ENCODE measurements at places on chromosomes 16 and 17.

DNA sequence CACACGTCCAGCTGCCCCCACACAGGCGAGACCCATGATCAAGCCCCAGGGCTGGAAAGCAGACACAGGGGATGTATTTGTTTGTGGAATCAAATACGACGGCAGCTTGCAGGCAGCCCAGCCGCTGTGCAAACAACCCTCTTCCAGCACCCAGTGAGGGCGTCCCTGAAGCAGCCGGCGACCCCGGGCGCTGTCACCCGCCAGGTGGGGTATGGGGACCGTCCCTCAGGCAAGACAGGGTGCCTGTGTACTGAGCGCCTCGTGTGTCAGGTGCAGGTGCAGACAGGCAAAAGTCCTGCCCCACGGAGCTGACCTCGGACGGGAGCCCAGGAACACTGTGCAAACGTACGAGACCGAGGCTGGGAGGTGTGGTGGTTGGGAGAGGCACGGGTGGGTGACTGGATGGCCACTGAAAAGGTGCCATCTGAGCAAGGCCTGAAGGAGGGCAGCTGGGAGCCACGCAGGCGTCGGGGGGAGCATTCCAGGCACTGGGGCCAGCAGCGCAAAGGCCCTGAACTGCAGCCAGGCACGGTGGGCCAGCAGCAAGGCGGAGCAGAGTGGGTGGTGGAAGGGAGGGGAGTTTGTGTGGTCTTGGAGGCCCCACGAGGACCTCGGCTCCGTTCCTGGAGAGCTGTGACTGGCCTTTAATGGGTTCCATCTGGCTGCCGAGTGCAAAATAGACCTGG, 48.5 kb downstream of the CBFA2T3 start:
- no peak for DNase-seq

GRCh38 chr16:47069841-47070584, 73.7 kb downstream of the NETO2 start:
- DNase-seq, result no peak

DNA sequence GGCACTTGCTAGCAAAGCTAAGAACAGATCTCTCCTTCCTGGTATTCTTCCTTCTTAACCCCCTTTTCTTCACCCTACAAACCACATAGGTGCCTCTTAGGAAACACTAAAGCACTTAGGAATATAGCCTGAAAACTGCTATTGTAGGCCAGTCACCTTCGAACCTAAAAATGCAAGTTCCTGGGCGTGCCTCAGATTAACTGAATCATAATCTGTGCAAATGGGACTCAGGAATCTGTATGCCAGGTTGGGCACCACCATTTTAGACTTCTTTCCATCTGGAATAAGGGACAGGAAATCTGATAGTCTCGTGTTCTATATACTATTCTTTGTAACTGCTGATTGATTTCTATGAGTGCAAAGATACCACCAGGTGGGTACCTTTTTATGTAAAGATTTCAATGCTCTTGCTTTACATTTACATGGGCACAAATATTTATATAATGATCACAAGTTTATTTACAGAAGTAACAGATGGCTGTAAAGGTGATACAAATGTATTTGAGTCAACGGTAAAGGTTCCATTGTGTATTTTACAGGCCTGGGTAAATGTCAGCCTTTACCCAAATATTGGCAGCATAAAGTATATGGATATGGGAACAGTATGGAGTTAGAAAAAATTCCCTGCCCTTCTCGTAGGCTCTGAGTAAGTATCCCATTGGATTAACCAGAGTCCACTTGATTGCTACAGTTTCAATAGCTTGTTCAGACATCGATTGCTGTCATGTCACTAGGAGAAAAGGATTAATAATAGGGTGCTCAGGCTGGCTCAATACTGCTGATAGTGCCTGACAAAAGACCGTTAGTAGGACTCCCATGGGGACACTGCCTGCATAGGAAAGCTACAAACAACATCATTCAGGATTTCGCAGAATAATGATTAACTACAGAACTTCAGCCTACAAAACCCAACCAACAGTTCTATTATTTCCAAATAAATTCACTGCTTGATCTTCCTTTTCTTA, 124.7 kb downstream of the SNX11 start:
- DNase-seq, result no peak

DNA sequence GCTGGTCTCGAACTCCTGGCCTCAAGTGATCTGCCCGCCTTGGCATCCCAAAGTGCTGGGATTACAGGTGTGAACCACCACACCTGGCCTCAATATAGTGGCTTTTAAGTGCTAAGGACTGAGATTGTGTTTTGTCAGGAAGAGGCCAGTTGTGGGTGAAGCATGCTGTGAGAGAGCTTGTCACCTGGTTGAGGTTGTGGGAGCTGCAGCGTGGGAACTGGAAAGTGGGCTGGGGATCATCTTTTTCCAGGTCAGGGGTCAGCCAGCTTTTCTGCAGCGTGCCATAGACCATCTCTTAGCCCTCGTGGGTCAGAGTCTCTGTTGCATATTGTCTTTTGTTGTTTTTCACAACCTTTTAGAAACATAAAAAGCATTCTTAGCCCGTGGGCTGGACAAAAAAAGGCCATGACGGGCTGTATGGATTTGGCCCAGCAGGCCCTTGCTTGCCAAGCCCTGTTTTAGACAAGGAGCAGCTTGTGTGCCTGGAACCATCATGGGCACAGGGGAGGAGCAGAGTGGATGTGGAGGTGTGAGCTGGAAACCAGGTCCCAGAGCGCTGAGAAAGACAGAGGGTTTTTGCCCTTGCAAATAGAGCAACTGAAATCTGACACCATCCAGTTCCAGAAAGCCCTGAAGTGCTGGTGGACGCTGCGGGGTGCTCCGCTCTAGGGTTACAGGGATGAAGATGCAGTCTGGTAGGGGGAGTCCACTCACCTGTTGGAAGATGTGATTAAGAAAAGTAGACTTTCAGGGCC, 5.5 kb downstream of the BIRC5 start:
- no peak for DNase-seq

GRCh38 chr16:58399718-58400633, 7.7 kb downstream of the GINS3 start:
- DNase-seq, result no peak

DNA sequence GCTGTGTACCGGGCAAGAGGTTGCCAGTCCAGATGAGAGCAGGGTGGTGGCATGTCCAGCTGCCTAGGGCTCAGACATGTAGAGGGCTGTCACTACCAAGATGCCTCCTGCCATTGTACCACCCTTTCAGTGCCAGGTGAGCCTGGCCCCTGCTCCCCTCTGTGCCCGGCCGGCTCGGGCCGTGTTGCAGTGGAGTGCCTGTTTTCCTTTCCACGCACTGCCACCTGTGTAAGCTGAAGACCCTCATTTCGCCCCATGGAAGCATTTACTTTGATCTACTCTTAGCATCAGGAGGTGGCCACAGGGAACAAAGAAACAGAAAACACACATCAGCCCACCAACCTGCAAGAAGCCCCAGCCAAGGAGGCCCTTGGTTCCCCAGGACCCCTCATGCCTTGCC, 4.6 kb upstream of the RBFOX3 start:
- no peak for DNase-seq

DNA sequence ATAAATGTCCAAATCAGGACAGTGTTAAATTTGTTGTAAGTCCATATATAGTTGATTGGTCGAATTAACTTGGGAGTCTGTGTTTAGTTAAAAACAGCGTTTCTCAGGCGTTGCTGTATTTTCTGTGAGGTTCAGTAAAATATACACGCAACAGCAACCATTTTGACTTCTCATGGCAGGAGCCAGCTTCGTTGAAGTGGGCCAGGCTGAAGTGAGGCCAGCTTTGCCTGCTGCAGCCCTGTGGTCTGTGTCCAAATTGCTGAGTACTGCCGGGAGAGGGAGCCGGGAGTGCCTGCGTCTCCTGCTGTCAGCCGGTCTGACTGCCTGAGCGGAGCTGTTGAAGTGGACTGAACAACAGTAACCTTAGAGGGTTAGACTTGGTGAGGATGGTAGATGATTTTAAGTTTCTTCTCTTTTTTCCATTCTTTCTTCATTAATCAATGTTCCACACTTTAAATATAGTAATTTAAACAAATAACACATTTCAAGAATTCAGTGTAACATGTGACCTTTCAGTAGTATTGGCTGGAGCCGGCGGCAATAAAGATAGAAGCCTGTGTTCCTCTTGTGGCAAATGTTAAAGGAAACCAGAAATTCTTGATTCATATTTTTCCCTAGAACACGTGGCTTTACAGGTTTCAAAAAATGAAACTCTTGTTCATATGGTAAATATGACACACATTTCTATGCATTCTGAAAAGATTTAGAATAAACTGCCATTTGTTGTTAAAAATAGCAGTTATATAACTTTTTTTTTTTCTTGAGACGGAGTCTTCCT, 37.0 kb upstream of the ZNF750 start:
- no peak for DNase-seq

- DNase-seq, result no peak
Measured at GRCh38 chr17:72714357-72714966, 378.0 kb downstream of the SLC39A11 start.

DNA sequence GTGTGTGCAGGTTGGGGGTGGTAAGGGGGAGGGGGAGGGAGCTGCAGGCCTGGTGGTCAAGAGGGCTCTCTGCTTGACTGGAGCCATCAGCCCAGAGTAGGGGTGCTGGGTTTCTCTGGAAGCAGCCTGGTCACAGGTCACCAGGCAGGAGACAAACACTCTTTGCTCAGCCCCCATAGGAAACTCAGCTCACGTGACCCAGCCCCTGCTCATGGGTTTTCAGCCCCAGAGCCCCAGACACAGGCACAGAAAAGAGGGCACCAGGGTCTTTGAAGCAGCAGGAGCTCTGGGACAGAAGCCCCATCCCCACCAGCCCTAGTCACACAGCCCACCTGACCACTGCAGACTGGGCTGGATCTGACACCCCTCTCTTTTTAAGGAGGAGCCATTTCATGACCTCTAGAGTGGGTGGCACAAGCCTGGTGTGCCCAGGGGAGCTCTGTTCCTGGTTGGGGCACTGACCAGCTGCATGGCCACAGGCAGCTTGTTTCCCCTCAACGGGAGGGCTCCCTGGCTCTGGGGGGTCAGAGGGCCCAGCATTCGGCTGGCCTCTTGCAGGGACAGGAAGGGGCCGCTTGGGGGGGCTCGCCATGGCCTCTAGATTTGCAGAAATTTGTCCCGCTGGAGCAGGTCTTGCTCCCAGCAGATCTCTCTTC, 13.8 kb upstream of the CD79B start:
- DNase-seq, result no peak

DNA sequence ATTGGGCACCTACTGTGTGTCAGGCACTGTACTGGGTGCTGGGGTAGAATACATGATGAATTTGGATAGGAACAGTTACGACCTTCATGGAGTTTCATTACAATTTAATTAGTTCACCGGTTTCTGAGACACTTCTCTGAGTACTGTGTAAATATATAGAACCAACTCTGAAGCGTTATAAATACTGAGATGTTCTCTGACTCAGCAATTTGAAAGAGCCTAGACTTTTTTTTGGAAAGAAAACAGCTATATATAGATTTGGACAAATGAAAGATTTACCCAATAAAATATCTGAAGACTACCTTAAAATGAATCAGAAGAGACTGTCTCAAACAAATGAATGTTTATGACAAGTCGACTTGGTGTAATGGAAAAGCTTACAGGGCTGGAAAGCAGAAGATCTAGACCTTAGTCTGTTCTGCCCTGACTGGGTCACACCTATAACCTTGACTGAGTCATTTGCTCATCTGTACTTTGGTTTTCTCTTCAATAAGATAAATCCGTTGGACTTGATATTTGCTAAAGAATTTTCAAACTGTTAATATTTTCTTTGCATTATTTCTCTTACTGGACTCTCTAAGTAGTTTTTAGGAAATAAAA, 4.6 kb upstream of the GAN start:
- DNase-seq, result no peak

DNA sequence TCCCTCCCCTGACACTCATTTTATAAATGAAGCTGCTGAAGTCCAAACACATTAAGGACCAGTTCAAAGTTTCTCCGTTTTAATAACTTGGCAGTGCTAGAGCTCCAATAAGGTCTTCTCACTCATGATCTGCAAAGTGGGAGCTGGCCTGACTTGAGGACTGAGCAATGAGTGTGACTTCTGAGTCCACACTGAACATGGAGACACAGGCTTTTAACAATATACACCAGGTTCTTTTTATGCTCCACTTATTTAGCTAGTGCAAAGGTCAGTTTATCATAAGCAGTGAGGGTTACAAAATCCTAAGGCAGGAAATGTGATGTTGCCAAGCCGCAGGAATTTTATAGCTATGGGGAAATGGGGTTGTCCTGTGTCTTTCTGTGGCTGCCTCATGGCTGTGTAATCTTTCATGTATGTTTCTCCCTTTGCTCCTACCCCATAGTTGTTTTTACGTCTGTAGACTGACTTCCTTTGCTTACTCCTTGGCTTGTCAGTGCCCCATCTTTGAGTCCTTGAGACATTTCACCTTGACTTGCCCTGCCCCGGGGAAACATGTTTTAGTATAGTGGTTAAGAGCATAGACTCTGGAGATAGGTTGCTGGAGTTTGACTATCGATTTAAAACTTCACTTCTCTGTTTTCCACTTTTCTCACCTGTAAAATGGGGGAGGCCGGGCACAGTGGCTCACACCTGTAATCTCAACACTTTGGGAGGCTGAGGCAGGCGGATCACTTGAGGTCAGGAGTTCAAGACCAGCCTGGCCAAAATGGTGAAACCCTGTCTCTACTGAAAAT, 12.2 kb upstream of the MMD start:
- no peak for DNase-seq

Measured in stimulated activated CD8-positive, alpha-beta memory T cell treated with anti-CD3 and anti-CD28 coated beads, Interleukin-7, amount 100 ng/mL, for 24 hours (primary cell).